ENCODE measurements at places on chromosomes 5 and 9.

GRCh38 chr9:126974594-126974993 lies 60.0 kb downstream of the RALGPS1 start:
- no peak for DNase-seq

DNA sequence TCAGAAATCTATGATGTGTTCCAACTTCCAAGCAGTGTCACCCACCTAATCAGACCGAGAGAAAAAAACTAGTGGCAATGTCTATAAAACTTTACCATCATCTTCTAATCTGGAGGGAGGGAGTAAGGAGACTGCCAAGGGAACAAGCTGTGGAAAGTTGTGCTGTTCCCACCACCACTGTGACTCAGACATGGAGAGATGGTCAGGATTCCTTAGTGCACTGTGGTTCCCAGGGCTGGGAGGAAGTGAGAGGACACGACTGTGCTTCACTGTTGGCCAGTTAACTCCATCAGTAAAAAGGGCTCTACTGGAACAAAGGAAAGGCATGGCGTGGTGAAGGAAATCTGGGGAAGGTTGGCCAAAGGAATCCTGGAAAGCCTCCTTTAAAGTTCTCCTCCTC lies 18.8 kb downstream of the TICAM2 start:
- no peak for DNase-seq

- DNase-seq = no peak
Observed at GRCh38 chr5:113487416-113487780, 855 bp downstream of the MCC start.

DNA sequence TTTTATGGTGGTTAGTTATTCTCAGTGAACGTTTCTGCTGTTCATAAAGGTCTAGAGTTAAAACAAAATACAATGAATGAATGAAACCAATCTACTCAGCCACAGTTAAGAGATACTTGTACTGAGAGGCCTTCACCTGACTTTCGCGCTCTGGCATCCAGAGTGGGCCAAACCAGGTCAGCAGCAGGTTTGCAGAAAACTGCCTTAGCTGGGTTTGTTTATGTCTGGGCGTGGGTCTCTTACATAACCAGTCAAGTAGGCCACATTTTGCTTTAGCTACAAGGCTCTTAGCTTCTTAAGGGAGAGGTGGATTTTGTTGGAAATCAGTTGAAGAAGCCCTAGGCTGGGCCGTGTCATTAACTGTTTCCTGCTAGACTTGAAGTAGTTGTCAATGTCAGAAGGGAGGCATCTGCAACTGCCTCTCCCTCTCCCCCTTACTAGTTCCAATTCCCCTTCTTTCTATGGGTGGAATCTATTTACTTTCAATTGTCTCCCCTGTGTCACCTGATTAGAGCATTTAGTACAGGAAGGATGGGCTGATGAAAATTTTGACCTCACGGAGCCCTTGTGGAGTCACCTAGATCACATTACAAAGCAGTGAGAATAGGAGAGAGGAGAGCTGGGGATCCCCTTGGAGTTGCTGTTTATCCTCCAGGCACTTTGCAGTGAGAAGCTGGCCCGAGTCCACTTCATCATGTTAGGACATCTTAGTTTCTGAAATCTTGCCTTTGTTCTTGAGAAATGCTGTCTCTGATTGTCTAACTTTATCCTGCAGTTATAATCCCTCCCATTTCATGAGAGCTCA lies 200.5 kb downstream of the ARHGEF28 start:
- no peak for DNase-seq

- no peak for DNase-seq
Observed at GRCh38 chr5:132457371-132458225, 33.0 kb downstream of the IRF1 start.

GRCh38 chr9:122342323-122343050 lies 28.3 kb upstream of the PTGS1 start:
- DNase-seq = no peak

GRCh38 chr9:2267181-2267745 lies 252.1 kb downstream of the SMARCA2 start:
- DNase-seq = no peak

- DNase-seq = no peak
Observed at GRCh38 chr5:50684721-50685120, 18.3 kb downstream of the PARP8 start.

- DNase-seq = peak; percentile 99
Observed at GRCh38 chr5:41903892-41904799, at the start of gene RIMOC1. TSS of gene RIMOC1 (plus strand) at chr5:41904344. CDS start at chr5:41904368, 24 bp downstream.

- no peak for DNase-seq
Observed at GRCh38 chr5:34039398-34040157, 3.4 kb downstream of the C1QTNF3 start.

GRCh38 chr9:15935661-15936305 lies 382.9 kb downstream of the CCDC171 start:
- no peak for DNase-seq

DNA sequence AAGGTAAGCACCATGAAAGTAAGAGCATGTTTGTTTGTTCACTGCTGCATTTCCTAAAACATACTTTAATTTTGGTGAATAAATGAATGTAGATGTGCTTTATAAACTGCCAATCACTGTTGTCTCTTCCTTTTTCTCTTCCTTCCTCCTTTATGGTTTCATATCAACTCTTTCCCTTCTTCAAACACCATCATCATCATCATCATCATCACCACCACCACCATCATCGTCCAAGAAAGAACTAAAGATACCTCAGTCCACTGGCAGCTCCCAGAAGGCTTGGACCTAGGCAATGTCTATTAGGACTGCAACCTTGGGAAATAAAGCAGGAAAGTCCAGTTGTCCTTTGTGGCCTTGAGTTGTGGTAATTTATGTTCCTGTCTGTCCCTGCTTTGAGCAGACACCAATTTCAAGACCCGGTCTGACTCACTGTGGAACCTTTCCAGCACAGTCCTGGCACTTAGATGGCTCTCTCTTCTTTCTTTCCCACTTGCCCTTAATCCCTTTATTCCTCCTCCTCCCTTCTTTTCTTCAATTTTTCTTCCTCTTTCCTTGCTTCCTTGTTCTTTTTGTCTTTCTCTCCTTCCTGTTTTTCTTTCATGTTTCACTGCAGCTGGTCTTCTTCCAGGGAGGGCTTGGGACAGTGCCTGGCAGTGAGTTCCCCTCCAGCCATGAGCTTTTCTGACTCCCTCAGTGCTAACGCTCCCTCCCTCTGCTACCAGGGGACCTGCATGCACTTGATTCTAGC lies 99.3 kb downstream of the ANGPTL2 start:
- DNase-seq = no peak

GRCh38 chr9:114813717-114814418 lies 8.0 kb upstream of the TNFSF15 start:
- no peak for DNase-seq

DNA sequence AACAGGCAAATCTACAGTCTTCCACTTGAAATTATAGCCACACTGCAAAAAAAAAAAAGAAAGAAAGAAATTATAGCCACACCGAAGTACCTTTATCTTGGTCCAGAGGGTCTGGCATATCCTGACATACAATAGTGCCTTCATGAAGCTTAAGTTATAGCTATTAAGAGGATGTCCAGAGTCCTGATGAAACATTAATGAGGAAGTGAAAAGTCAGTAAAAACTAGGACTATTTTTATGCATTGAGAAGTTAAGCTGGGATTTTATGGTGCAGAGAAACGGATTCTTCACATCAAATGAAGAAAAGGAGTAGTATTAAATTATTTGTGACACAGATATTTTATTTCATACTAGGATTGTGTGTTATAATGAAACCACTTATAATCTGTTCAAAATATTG lies 123.9 kb downstream of the SV2C start:
- DNase-seq = no peak

- DNase-seq = no peak
Observed at GRCh38 chr5:115475788-115476187, 68.8 kb downstream of the FEM1C start.

GRCh38 chr5:107396351-107396690 lies 274.4 kb downstream of the EFNA5 start:
- DNase-seq = no peak

DNA sequence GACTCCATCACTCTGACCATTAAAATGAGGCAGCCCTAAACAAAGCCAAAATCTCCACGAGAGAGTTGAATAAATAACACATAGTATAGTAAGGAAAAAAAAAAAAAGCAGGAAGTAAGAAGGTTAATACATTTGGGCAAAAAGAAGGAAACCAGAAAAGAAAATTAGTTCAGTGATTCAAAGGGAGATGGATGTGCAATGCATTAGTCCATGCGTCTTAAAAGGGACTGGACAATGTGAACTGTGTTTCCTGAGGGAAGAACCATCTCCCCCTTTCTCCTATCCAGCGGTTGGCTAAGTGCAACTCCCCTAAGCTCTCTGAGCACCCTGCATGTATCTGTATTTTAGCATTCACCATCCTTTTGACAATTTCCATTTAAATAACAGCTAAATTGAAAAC lies 1.4 kb downstream of the ANKRA2 start:
- no peak for DNase-seq

GRCh38 chr5:1332461-1333001 lies 12.4 kb downstream of the CLPTM1L start:
- DNase-seq = no peak

DNA sequence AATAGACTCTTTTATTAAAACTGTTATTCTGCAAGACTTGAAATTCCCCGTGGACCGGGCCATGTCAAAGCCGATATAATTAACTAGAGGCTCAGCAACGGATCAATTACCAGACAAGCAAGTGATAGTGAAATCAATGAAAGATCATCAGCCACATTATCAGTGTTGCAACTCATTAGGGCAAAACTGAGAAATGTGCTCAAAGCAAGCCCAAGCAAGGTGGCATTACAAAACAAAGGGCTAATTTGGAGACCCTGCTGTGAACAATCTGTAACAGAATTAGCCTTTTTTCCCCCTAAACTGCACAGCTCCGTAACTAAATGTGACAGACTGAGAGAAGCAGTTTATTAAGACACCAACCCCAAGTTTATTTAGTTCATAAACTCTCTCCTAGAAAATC lies 140.3 kb downstream of the BNC2 start:
- DNase-seq = no peak

GRCh38 chr9:112382501-112383364 lies 2.8 kb downstream of the HSDL2 start:
- no peak for DNase-seq

GRCh38 chr5:78334811-78335210 lies 25.6 kb upstream of the SCAMP1 start:
- no peak for DNase-seq

DNA sequence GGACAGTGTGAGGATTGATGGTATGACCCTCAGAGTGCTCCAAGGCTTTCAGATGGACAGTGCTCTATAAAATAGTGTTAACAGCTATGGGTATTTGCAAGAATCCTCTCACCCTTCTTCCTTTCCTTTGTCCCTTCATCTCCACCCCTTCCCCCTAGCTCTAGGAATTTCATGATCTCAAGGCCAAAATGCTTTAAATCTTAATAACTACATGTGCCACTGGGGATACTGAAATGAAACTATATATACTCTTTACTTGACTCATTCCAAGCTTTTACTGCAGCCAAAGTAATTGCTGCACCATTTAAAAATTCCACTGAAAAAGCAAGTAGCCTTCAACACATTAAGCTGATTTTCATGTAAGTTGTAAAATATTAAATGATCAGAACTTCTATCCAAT lies 361.6 kb upstream of the SLC30A5 start:
- DNase-seq = no peak

- no peak for DNase-seq
Observed at GRCh38 chr5:173642895-173643481, 26.5 kb upstream of the BOD1 start.

DNA sequence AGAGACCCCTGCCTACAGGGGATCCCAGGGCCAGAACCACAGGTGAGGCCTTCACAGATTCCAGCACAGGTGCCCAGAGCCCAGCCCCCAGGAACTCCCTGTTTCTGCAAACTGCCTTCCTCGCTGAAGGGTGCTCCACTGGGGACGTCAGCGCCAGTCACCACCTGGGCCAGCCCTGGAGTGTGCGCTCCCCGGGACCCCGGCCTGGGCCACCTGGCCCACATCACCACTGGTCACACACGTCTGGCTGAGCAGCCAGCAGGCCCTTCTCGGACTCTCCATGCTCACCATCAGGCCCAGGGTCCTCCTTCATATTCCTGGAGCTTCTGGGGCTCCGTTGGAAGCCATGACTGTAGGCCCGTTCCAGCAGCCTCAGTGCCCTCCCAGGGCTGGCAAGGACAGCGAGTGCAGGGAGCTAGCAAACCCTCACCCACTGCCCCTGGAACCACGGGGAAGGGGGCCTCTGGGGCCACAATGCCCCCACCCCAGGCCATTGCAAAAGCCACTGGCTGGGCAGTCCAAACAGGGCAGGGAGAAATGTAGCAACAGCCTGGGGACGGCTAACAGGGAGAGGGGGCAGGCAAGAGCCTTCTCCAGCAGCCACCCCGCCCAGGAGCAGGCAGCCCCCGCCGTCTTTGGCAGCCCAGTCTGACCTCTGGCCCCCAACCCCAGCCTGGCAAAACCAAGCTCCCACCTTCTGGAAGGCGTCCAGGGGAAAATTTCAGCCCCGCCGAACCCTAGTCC lies 1.3 kb downstream of the AGPAT2 start:
- no peak for DNase-seq

GRCh38 chr5:15711892-15712291 lies 211.9 kb downstream of the FBXL7 start:
- DNase-seq = no peak

- DNase-seq = no peak
Observed at GRCh38 chr9:26357803-26358344, 534.7 kb downstream of the CAAP1 start.

DNA sequence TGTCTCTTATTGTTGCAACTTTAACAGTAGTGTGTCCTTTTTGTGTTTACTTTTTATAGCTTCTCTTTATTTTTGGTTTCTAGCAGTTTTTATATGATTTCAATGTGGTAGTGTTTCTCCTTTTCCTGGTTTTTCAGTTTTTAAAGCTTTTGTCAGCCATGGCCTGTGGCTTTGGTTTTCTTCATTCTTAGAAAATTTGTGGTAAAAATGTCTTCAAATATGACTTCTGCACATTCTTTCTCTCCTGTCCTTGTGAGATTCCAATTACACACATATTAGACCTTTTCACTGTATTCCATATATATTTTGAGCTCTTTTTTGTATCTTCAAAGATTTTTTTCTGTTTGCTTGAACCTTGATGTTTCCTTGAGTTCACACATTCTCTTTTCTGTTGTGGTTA lies 180.5 kb downstream of the CNTLN start:
- no peak for DNase-seq

- DNase-seq = no peak
Observed at GRCh38 chr5:53826504-53826903, 266.1 kb downstream of the NDUFS4 start.

GRCh38 chr5:59593439-59594007 lies 300.0 kb downstream of the PDE4D start:
- DNase-seq = no peak

- no peak for DNase-seq
Observed at GRCh38 chr5:59107692-59108091, 524.8 kb downstream of the RAB3C start.
